NT2/D1 (cell line): ENCODE measurements at places on chromosomes 16 and 17.

- no peak for DNase-seq
Observed at GRCh38 chr17:12510535-12510934, 155.2 kb upstream of the MYOCD start.

- DNase-seq = no peak
Observed at GRCh38 chr16:87150262-87150661, 166.9 kb downstream of the C16orf95 start.

GRCh38 chr17:50420419-50421112 lies 5.5 kb upstream of the ACSF2 start:
- no peak for DNase-seq

GRCh38 chr17:47470836-47471235 lies 60.1 kb upstream of the NPEPPS start:
- no peak for DNase-seq

- no peak for DNase-seq
Observed at GRCh38 chr17:40922239-40922638, 15.2 kb downstream of the KRT23 start.

DNA sequence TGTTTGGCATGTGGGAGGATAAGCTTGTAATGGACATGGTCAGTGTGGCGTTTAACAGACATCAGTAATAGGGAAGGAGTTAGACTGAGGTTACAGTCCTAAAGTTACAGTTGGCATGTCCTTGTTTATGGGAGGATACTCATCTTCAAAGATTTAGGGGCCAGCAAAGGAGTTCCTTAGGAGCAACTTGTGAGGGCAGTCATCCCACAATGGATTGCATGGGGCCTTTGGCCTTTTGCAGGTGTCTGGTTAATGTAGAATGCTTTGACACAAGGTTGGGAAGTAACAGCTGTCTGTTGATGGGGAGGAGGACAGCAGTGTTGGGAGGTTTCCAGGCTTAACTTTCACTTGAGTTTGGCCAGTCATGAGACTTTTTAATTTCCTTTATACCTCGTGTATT lies 2.2 kb downstream of the NUBP1 start:
- DNase-seq = no peak

DNA sequence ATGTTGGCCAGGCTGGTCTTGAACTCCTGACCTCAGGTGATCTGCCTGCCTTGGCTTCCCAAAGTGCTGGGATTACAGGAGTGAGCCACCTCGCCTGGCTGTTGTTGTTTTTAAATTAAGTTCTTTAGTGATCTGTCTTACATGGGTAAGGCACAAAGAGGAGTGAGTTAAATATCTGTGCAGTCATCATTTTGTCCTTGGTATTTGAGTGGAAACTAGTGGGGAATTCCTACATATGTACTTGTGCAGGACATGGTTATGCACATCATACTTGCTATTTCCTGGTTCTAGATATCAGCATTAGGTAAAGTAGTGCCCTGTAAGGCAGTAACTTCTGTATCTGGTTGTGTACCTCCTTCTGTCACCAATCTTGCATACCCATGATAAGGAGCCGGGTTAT lies 3.7 kb downstream of the KPNB1 start:
- DNase-seq = no peak

GRCh38 chr16:50251375-50252081 lies 14.8 kb upstream of the ADCY7 start:
- no peak for DNase-seq

DNA sequence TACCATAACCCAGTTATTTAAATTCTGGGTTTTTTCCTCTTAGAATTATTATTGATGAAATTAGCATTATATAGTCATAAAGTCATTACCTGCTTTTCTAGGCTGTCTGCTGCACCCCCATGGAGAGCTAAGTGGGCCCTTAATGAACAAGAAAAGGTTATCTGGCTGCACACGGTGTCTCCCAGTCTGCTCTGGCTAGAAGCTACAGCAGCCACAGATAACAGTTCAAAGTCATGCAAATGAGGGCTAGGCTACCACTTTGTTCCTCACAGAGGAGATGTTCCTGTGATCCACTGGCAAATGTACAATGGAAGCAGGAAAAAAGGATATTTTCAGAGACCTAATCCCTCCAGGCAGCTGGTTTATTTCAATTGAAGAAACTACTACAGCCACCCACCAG lies 112.1 kb downstream of the SNX11 start:
- DNase-seq = peak; percentile 59

DNA sequence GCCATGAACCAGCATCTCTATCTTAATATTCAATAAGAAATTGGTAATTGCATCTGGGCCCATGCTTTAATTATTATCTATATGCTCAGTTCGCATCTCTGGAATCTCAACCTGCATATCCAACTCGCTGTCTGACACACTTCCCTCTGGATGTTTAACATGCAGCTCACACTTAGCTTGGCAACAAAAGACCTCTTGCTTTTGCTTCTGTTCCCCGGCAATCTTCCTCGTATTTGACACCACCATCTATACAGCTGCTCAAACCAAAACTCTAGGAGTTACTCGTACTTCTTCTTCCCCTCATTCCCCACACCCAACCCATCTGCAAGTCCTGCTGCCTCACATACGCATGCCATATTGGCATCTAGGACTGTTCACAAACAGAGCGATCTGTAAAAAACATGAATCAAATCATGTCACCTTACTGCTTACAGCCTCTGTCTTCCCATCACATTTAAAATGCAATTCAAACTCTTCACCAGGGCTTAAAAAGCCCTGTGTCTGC lies 300.6 kb downstream of the CEP112 start:
- no peak for DNase-seq

GRCh38 chr16:30104090-30104489 lies 8.1 kb upstream of the YPEL3 start:
- DNase-seq = no peak

GRCh38 chr16:57091200-57091974 lies 996 bp upstream of the CPNE2 start:
- DNase-seq = no peak

DNA sequence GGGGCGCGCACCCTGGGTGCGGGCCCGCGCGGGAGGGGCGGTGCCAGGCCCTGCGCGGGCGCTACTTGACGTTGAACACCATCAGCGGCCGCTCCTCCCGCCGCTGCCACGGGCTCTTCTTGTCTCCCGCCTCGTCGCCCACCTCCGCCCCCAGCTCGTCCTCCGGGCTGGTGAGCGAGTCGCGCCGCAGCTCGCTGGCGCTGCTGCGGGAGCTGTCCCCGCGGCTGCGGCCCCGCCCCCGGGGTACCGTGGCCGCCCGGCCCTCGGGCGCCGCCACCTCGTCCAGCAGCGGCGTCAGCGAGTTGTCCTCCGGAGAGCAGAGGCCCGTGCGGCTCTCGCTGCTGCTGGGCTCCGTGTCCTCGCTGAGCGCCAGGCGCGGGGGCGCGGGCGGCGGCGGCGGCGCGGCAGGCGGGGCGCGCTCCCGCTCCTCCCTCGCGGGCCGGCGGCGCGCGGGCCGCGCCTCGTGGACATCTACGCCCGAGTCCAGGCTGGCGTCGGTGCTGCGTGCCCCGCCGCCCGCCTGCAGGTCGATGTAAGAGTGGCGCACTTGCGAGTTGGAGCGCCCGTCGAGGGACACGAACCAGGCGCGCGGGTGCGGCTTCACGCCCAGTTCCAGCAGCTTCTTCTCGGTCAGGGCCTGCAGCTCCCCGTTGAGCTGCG lies 8.7 kb downstream of the GRN start:
- DNase-seq = no peak

DNA sequence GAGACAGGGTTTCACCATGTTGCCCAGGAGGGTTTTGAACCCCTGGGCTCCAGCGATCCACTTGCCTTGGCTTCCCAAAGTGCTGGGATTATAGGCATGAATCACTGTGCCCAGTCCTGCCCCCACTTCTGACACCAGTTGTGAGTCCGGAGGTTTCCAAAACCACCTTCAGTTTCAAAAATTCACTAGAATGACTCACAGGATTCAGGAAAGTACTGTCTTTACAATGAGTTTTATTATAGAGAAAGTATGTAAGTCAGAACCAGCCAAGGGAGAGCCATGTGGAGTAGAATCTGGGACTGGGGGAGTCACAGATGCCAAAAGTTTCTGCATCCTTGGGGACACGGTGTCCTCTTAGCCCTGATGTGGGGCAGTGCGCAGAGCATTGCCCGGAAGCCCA lies 55.1 kb downstream of the PLD6 start:
- DNase-seq = no peak

- no peak for DNase-seq
Observed at GRCh38 chr17:47700471-47701449, 6.8 kb downstream of the TBKBP1 start.

GRCh38 chr17:67436233-67436632 lies 59.2 kb downstream of the PITPNC1 start:
- DNase-seq = no peak

GRCh38 chr16:65285128-65286048 lies 163.5 kb upstream of the CDH11 start:
- no peak for DNase-seq

- DNase-seq = no peak
Observed at GRCh38 chr17:9389111-9389527, 186.5 kb downstream of the STX8 start.

DNA sequence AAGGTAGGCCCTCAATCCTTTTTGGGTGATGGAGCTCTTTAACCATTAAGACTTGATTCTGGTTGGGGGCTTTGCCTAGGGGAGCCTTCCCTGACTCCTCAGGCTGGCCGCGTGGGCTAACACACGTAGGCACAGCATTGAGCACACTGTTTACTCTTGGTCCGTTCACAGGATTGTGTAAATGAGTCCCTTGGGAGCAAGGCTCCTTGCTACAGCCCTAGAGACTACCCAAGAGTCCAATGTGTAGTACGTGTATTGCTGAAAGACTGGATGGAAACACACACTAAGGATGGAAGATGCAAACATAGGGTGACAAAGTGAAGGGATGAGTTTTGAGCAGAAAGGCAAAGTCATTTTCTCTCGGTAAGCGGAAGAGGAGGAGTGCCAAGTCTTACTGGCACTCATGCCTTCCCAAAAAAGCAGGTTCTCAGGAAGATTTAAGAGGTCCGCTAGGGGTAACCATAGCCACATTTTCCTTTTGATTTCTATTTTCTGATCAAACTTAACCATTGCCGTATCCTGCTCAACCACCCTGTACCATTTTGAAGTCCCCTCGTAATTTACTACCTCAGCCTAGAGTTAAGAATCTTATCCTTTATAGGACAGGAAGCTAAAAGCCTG lies 911 bp upstream of the ITGA2B start:
- DNase-seq = no peak

DNA sequence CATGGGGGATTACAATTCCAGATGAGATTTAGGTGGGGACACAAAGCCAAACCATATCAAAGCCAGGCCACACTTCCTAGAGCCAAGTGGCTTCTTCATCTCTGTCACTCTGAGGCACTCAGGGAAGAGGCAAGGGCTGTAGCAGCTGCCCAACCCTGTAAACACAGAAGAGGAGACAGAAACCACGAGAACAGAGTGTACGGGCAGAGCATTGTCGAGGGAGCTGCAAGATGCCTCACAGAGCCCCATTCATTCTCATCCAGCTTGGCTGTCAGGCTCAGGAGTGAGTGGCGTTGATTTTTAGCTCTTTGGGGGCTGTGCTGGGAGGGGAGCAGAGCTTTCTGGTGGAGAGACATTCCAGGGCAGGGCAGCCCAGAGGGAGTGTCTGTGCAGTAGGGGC lies 117.2 kb upstream of the SALL1 start:
- no peak for DNase-seq

GRCh38 chr16:48182979-48183537 lies 27.3 kb upstream of the ABCC12 start:
- DNase-seq = no peak

- DNase-seq = no peak
Observed at GRCh38 chr16:85136213-85136701, 24.0 kb upstream of the CIBAR2 start.

DNA sequence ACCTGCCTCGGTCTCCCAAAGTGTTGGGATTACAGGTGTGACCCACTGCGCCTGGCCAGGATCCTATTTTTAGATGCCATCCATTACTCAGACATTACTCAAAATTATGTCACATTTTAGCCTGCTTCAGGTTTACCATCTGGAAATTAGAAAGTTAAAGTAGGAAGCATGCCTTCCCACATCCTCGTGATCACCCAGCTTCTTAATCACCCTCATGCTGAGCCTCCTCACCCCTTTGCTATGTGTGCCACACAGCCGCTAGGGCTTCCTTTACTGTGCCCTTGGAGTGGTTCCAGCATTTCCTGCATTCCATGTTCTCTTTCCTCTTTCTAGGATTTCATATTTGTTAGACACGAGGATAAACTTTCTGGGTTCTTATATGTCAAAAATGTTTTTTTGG lies 9.3 kb downstream of the ADORA2B start:
- DNase-seq = no peak

GRCh38 chr17:31560616-31561235 lies 169.3 kb downstream of the RAB11FIP4 start:
- DNase-seq = no peak

DNA sequence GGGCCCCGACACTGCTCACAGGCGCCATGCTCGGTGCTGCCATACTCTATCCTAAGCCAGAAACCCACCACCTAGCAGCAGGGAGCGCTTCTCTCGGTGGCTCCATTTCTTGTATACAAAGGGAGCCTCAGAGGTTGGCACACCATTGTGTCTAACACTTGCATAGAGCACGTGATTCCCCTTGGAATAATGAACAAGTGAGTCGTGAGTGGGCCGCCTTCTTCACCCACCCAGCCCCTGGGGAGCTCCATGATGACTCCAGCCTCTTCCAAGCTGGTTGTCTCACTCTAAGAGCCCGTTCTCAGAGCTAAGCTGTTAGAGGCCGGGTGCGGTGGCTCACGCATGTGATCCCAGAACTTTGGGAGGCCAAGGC lies 82.3 kb upstream of the ZNF469 start:
- no peak for DNase-seq

- DNase-seq = peak; percentile 69
Observed at GRCh38 chr16:17423221-17423620, 47.5 kb downstream of the XYLT1 start.

DNA sequence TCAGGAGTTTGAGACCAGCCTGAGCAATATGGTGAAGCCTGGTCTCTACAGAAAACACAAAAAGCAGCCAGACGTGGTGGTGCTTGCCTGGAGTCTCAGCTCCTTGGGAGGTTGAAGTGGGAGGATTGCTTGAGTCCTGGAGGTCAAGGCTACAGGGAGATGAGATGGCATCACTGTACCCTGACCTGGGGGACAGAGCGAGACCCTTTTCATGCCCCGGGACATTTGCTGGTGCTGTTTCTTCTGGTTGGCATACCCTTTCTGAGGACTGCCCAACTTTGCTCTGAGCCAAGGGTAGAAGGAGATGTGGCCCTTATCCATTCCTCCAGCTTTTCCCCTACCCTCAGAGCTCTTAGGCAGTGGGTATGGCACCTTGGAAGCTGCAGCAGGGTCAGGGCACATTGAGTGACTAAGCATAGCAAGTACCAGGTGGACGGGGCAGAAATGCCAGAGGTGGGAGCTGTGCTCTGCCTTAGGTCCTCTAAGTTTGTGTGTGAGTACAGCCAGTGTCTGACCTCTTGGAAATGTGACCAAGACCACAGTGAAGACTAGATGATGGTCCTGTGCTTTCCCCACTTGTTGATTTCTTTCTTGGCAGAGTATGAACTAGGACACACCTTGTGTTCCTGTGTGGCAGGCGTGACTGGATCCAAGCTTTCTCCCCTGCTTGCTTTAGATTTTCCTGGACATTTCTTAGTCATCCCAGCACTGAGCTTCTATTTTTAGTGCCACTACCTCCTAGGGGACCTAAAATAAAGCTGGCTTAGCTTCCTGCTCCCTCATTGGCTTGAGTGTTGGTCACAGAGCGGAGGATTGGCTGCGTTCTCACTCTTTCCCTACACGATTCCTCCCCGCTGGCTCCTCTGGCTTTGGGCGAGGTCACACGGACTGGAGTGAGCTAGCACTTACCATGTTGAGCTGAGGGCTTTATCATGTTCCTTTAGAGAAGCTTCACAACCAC lies 9.9 kb upstream of the EDC4 start:
- no peak for DNase-seq
